ENCODE measurements at places on chromosomes 12 and 14. TPM values are rescaled to one million over a fixed set of nuclear protein-coding genes. Genes with fewer than 3 reads are reported as not detected.

The NDUFB1 gene
- total RNA-seq = 105 TPM

The IFI27 gene
- total RNA-seq = 1,022 TPM

The GYS2 gene
- total RNA-seq = not detected

The CCDC177 gene
- total RNA-seq = not detected

The LRRIQ1 gene
- 1.9 TPM for total RNA-seq

The SMIM41 gene
- 0.18 TPM for total RNA-seq

The TPPP2 gene
- total RNA-seq = not detected

The NGB gene
- not detected for total RNA-seq

The MYO1A gene
- total RNA-seq = not detected

The MTRFR gene
- total RNA-seq = 11.1 TPM

The SLC2A13 gene
- 10.2 TPM for total RNA-seq

The KRT3 gene
- 0.43 TPM for total RNA-seq

GRCh38 chr14:60680511-60680910, 31.2 kb upstream of the SIX1 start:
- DNase-seq = no peak

GRCh38 chr12:6952863-6953441, 1.8 kb downstream of the PTPN6 start:
- no peak for DNase-seq

- DNase-seq = no peak
Measured at GRCh38 chr14:92944976-92945375, 22.0 kb downstream of the CHGA start.

DNA sequence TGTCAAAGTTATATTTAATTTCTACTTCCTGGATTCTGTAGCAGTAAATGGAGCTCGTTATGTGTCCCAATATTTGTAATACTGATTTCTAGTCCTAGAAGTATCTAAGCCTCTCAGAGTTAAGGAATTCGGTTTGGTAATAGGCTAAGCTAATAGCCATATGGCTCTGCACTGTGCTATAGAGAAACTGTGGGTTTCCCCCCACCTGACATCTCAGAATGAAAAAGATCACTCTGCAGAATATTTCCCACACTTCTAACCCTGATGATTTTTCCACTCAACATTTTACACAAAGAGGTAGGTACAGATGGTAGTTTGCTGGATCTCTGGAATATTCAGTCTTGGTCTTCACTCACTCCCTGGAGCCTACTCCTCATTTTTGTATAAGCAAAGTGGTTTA, 71.2 kb downstream of the BORCS5 start:
- DNase-seq = no peak

GRCh38 chr14:77204459-77204771, 22.8 kb downstream of the TMEM63C start:
- DNase-seq = no peak

- DNase-seq = no peak
Measured at GRCh38 chr12:109654357-109654756, 59.3 kb upstream of the FAM222A start.

DNA sequence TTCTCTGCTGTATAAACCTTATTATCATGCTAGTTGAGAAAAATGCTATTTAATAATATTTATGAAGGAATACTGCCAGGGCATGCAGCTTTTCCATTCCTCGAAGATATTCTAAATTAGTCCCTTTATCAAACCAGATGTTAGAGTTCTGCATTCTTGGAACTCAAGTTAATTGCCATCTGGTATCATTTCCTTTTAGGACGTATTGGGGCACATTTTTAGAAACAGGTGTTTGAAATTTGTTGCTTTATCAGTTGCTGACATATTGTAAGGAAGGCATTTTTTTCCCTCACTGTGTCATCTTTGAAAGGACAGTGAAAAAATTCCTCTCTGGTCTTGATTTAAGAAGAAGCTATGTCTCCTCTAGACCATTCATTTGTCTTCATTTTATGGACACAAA, 471.2 kb upstream of the PRICKLE1 start:
- DNase-seq = peak; percentile 36

DNA sequence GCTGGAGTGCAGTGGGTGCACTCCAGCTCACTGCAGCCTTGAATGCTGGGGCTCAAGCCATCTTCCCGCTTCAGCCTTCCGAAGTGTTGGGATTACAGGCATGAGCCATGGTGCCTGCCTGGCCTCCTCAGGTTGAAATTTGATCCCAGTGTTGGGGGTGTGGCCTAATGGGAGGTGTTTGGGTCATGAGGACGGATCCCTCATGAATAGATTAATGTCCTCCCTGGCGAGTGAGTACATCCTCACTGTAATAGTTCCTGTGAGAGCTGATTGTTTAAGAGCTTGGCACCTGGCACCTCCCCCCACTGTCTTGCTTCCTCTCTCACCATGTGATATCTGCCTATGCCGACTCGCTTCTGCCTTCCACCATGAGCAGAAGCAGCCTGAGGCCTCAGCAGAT, 84.7 kb downstream of the TSPAN9 start:
- DNase-seq = no peak

DNA sequence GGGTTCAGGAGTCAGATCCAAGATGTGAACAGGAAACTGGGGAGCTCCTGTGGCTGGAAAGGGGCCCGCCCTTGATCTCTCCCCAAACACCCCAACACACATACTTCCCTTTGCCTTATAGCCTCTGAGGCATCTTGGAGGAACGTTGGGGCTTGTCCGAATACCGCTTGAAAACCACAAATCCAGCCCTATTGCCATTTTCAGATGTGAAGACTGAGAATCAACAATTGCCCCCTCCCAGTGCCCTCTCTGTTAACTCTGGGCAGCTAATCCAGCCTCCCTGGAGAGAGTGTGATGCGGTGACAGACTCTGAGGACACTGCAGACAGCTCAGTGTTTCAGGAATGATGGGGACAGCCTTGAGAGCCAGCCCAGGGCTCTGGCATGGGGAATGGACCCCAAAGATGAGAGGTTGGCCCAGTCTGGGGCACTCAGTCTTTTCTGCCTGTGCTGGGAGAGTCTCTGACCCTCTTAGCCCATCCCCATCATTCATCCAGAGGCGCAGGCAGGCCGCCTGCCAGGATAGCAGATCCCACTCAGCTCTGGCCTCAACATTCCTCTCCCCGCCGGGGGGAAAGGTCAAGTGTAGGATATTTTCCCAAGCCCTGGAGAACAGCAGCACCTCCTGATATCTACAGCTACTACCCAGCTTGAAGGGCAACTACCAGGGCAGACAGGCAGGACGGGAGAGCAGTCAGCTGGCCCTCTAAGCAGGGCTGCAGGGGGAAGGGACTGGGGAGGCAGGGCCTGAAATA, 24.6 kb upstream of the LTBP2 start:
- peak; percentile 57 for DNase-seq

- DNase-seq = no peak
Measured at GRCh38 chr12:56998981-56999380, 7.4 kb downstream of the ZBTB39 start.

GRCh38 chr12:86600664-86601231, 344.6 kb upstream of the MGAT4C start:
- DNase-seq = no peak

- DNase-seq = no peak
Measured at GRCh38 chr12:80761838-80762237, 45.1 kb downstream of the MYF5 start.

GRCh38 chr14:65387628-65388027, 24.9 kb upstream of the FUT8 start:
- DNase-seq = no peak

DNA sequence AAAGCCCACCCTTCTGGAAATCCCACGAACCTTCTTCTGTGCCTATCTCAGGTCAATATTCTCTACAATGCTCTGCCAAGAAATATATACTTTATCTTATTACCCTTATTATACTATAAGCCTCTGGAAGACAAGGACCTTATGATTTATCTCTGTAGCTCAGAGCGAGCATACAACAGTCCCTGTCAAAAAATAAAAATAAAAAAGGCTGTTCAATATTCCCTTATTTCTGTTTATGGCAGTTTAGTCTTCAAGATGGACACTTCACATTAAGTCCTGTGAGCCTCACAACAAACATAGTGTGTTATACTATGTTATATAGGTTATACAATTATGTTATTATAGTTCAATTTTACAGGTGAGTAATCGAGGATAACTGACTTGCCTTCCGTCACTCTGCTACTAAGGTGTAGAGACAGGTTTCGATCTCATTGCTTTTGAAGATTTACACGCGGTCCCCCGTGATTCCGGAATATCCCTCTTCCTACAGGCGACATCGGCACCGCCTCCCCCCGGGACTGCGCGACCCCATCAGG, 562 bp downstream of the EAPP start:
- no peak for DNase-seq

DNA sequence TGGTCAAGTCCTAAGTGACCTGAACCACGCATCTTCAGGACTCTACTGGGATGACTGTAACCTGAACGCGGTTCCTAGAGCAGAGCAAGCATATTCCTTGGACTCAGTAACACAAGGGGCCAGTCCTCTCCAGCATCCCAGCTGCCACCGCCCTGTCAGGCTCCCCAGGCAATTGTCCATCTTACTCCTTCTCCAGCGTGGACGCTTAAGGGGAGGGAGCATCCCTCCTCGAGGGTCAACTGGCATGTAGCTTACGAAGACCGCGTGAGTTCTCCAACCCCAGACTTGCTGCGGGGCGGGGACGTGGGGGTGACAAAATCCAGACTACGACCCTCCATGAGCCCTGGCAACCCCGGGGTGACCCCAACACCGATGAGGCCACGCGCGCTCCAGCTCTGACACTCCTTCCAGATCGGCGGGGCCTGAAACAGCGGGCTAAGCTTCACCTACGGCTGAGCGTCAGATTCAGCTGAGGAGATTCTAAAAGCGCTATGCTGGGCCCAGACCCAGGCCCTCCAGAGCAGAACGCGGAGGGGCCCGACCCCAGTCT, 846 bp upstream of the MTHFD1 start:
- DNase-seq = peak; percentile 20

GRCh38 chr12:9793779-9794395, 33.2 kb upstream of the CD69 start:
- no peak for DNase-seq

DNA sequence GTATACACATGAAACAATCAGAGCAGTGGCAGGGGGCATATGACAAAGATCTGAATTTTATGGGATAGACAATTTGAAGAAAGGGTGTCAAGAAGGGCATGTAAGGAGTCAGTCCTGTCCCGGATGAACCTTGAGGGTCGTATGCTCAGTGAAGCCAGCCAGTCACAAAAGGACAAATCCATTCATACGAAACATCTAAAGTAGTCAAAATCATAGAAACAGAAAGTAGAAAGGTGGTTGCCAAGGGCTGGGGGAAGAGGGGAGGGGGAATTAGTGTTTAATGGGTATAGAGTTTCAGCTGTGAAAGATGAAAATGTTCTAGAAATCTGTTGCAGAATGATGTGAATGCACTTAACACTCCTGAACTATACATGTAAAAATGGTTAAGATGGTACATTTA, 157.5 kb downstream of the TGFB3 start:
- no peak for DNase-seq

GRCh38 chr12:101923045-101923718, 45.8 kb downstream of the DRAM1 start:
- no peak for DNase-seq

DNA sequence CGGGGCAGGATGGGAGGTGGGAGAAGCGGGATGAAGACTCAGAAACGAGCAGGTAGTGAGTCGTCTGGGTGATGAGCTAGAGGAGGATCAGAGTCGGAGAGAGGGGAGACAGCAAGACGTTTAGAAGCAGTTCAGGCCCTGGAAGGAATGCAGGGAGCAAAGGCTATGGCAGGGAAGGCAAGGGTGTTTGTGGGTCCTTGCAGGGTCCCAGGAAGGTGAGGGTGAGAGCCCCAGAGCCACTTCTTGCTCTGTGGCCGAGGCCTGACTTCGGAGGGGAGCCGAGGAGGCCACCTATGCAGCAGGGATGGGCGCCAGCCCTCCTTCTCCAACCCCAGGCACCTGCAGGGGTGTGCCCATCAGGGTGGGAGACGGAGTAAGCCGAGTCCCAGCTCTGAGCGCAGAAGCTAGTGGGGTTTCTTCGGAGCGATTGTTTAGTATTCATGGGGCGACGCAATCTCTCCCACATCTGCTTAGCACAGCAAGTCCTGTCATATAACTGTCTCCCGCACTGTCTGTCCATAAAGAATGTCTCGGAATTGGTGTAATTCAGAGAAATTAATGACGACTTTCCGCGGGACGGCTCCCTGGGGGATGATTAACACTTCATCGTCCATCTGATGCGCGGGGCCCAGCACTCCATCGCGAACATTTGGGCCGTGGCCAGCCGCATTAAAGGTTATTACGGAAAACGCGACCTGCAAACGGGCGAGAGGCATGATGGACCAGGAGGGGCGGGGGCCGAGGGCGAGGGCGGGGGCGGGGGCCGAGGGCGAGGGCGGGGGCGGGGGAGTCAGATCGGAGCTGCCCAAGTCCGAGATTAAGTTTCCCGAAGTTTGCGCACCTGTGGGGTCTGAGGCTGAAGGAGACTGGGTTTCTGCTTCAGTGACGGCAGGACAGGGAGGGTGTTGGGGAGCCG, 12.2 kb upstream of the CALCOCO1 start:
- no peak for DNase-seq

DNA sequence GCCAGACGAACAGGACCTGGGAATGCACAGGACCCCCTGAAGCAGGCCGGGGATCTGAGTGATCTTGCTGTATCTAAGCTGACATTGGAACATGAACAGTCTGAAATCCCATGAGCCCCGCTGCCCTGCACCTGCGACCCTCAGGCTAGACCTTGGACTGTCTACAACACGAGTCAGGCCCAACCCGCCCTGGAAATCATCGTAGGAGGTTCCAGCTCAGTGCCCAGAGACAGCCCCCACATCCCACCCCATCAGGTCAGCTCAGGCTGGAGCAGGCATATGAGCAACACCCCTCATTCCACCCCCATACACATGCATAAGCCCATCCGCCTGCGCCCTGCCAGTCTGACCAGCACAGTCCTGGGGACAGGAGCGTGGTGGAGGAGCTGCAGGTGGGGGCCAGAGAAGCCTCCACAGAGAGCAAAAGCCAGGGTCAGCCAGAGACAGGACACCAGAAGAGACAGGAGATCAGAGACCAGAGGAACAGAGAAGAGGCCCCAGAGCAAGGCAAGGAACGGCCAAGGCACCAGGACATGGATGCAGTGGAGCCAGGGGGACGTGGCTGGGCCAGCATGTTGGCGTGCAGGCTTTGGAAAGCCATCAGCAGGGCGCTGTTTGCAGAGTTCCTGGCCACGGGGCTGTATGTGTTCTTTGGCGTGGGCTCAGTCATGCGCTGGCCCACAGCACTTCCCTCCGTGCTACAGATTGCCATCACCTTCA, at the start of gene AQP6:
TSS of gene AQP6 (plus strand) at position 307 of the 720 bp plus-strand sequence. CDS start at position 534, 227 bp downstream.
- DNase-seq = no peak

DNA sequence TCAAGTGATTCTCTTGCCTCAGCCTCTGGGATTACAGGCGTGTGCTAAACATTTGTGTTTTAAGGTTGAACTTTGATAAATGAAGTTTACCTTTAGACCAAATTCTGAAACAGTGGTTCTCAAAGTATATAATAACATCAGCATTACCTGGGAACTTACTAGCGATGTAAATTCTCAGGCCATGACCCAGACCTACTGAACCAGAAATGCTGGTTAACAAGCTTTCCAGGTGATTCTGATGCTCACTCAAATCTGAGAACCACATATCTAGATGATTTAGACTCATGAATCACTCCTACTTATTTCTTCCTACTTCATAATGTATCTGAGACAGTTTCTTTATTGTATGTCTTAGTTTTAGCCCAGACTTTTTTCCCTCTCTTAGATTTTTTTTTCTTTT, 43.6 kb downstream of the RAD51B start:
- DNase-seq = no peak

- DNase-seq = no peak
Measured at GRCh38 chr12:42002563-42002962, 142.1 kb downstream of the GXYLT1 start.

Data from astrocyte (in vitro differentiated cells and primary cell).